ENCODE measurements at places on chromosomes 1 and 21. TPM values are rescaled to one million over a fixed set of nuclear protein-coding genes. Genes with fewer than 3 reads are reported as not detected.

DNA sequence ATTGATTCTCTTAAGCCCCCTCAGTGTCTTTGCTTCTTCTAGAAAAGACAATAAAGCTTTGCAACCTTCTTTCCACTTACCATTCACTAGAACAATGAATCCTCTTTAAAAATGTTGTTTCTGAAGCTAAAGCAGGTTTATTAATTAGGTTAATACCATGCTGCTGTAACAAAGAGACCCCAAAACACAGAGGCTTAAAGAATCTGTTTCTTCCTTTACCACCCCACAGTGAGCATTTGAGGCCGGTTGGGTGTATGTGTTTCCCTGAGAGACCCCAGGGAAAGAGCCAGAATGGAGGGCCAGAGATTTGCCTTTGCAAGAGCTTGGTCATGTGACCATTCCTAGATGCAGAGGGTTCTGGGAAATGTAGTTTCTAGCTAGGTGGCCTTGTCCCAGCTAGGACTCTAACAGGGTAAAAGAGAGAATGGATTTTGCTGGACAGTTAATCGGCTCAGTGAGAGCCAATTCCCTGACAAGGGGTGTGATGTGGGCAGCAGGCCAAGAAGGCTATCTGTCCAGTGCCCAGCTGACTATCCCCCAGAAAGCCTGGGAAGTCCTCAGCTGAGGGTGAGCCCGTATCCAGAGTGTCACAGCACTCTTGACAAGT, 191.8 kb upstream of the TMEM51 start:
- no peak overlapping the region for H3K4me3 ChIP-seq
- H3K36me3 ChIP-seq = peaks cover 5% of the 10 kb centered on the region
- H3K4me1 ChIP-seq = no peaks in the 10 kb centered on the region
- H3K27ac ChIP-seq = no peak overlapping the region

DNA sequence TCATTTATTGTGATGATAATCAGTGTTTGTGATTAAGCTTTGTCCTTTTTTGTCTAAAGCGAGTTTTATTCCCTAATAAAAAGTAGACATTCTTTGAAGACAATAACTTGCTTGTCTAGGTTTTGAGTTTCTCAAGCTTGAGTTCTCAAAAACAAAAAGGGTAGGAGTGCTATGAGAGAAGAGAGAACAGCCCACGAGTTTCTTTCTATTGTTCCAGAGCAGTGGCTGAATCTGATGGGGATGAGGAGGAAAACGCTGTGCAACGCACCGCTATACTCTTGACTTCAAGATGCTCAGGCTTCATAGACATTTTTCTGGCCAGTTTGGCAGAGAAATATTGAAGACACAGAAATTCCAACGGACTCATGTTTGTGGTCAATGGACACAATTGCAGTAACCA, 669.8 kb upstream of the B3GALT2 start:
- no peaks in the 10 kb centered on the region for H3K27me3 ChIP-seq
- H3K36me3 ChIP-seq = no peaks in the 10 kb centered on the region
- DNase-seq = no peak
- H3K27ac ChIP-seq = no peak overlapping the region

DNA sequence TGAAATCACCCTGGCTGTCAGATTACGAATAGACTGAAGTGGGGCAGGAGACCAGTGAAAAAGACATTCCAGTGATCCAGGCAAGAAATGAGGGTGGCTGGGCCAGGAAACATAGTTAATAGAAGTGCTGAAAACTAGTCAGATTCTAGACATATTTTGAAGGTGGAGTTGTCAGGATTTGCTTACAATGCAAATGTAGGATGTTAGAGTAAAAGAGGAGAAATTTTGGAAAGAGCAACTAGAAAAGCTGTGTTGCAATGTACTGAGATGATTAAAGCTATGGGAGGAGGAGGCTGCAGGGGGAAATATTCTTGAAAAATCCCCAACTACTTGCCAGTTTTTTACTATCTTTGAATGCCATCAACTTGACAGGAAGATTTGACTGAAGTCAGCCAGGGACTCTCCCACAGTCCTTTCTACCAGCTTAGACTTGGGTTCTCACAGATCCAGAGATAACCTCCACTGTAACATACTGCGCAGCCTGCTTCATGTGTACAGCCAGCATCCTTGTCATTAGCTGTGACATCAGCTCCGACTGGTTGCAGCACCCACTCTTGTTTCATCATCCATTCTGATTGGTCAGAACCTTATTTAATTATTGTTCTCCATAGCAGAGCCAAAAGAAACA, 109.7 kb downstream of the TSEN15 start:
- no peaks in the 10 kb centered on the region for H3K36me3 ChIP-seq
- no peak overlapping the region for H3K27ac ChIP-seq
- no peaks in the 10 kb centered on the region for H3K27me3 ChIP-seq
- no peak overlapping the region for H3K4me3 ChIP-seq

- peak overlapping the region; percentile 48 for H3K4me3 ChIP-seq
- peak overlapping the region; percentile 84 for H3K27ac ChIP-seq
- H3K4me1 ChIP-seq = peaks cover 39% of the 10 kb centered on the region
- DNase-seq = no peak
Measured at GRCh38 chr1:115282807-115283208, 55.2 kb downstream of the NGF start.

- no peak overlapping the region for H3K4me3 ChIP-seq
- H3K27ac ChIP-seq = no peak overlapping the region
- no peaks in the 10 kb centered on the region for H3K36me3 ChIP-seq
- peaks cover 9% of the 10 kb centered on the region for H3K4me1 ChIP-seq
- DNase-seq = no peak
Measured at GRCh38 chr1:231869364-231869763, 242.8 kb downstream of the DISC1 start.

Gene DMRTA2
- total RNA-seq = 0.28 TPM

Data from thoracic aorta (tissue), 2 donors.